ENCODE measurements at places on chromosomes 11 and 22.

DNA sequence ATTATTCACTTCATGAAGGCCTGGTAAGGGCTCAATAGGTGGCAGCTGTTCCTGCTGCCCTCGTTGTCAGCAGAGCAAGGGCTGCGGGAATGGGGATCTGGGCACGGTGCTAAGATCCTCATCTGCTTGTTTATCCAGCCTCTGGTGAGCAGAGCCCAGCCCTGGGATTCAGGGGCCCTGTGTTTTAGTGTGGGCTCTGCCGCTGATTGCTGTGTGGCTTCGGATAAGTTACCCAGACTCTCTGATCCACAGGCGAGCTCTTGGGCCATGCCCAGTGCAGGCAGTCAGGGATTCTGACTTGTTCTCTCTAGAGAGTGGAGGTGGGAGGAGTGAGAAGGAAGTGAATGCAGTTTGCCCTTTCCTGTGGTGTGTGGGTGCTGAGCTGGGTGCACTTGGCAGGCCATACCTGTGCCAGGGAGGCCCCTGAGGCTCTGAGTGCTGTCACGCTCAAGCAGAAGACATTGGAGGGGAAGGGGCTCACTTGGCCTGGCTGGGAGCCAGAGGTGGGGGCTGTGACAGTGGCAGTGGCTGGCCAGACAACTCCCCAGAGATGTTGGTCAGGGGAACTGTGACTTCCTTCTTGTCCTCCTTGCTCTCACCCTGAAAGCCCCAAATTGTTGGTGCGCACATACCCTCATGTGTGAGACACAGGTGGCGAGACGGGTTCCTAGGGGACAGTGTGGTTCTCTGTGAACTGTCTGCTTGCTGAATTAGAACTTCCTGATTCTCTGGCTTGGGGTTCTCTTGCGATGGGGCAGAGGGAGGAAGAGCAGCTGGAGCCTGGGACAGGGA, 43.7 kb downstream of the CD82 start:
- no peak for DNase-seq

DNA sequence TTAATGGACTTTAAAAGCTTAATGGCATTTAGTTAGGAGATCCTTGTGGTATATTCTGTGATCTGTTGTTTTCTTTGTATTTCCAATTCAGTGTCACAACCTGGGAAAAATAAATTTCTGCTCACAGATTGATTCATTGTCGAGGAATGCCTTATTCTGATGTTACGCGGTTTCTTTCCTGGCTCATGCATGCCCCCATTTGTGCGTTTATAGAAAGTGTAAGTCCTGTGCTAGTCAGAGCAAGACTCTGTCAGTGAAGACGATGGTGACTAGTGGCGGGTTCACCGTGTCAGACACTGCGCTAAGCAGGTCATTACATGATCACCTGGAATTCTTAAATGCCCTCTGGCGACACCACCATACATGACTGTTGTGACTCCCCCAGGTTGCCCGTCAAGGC, 169.4 kb downstream of the TBC1D22A start:
- DNase-seq, result peak; percentile 89

DNA sequence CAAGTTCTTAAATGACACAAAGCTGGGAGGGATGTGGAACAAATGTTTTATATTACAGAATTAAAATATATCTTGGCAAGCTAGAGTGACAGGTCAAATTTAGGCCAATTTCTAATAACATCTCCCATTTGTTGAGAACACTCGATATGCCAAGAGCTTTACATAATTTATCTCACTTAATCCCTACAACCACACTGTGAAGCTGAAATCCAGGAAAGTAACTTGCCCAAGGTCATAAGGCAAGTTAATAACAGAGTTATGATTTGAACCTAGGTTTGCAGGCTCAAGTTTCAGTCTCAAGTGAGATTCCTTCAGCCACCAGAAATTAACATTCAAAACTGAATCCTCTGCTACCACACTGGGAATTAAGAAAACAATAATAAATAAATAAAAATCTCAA, 38.3 kb downstream of the RAB30 start:
- DNase-seq, result no peak

- DNase-seq, result no peak
Measured at GRCh38 chr22:38431266-38432010, 23.6 kb downstream of the KCNJ4 start.

DNA sequence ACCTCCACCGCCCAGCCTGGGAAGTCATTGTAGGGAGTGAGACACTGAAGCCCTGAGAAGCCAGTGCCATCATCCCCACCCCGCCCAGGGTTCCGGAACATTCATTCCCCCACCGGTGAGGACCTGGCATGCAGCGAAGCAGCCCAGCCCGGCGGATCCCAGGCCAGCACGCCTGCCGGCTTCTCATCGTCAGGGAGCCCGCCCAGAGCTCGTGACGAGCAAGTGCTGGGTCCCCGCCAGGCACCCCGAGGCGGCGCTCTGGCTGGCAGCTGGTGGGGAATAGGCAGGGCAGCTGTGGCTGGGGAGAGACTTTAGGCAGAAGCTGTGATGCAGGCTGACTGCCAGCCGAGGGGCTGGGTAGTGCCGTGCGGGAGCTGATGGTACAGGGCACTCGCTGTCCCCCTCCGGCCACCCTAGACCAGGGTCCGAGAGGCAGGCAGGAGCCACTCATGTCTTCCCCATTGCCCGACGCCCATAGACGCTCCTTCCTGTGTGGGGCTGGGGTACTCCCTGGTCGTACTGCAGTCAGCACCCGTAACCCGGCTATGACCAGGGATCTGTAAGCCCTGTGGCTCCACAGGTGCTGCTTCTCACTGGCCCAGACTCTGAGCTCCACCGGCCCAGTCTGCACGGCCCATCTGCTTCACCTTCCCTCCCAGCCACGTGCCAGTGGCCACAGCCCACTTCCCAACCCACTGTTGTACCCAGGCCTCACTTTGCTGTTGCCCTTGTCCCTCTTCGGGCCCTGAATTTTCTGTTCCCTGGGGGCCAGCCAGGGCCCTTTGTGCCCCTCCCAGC, 24.5 kb upstream of the CABP7 start:
- DNase-seq, result peak; percentile 51

DNA sequence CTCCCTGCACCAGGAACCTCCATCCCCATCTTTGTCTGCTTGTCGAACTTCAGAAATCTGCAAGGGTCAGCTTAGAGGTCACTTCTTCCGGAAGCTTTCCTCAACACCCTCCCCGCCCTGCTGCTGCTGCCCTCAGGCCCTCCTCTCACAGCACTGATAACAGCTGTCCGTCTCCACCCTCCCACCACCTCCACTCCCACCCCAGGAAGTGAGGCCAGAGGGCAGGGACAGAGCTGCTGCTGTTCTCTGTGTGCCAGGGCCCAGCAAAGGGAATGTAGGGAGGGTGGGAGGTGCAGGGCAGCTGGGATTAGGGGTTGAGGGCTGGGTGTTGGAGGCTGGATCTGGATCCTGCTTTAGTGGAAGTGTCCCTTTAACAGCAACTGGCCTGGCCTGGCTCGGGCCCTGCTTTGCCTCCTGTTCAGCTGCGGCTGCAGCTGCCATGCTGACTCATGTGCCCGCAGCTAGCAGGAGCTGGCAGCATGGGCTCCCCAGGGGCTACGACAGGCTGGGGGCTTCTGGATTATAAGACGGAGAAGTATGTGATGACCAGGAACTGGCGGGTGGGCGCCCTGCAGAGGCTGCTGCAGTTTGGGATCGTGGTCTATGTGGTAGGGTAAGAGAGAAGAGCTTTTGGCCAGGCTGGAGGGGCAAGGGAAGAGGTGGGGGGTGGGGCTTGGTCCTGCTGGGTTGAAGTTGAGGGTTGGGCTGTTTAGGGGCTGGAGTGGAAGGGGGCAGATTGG, at the start of gene P2RX6:
Gene P2RX6 (plus strand): TSS at position 440 of the 740 bp plus-strand sequence. CDS start 10 bp downstream, at position 450.
- DNase-seq, result peak; percentile 15

- peak; percentile 77 for DNase-seq
Measured at GRCh38 chr11:65150509-65151299, 16.4 kb upstream of the SYVN1 start.

GRCh38 chr11:12410006-12410728, 32.8 kb downstream of the PARVA start:
- no peak for DNase-seq

GRCh38 chr22:35648066-35649025, at the start of gene APOL6:
APOL6 (plus strand) TSS chr22:35648446; CDS start chr22:35656426, 7,980 bp downstream.
- peak; percentile 43 for DNase-seq

DNA sequence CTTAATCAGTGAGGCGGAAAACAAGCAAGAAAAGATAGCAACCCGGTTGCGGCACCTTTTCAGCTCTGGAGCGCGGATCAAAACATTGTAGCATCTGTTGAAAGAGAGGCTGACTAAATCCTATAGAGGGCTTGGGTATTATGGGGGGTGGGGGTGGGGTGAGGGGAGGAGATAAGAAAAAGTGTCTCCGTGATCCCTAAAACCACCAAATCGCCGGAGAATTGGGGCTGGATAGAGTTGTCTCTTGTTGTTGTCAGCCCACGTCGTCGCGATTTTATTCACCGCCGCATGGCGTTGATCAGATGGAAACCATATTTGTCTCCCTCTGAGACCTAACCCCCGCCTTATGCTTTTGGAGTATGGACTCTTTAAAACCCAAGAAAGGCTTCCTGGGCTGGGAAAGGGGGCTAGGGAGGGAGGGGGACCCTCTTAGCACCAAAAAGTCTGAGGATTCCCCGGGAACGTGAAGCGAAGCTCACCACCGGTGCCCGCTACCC, 13.0 kb downstream of the PAX6 start:
- DNase-seq, result no peak

DNA sequence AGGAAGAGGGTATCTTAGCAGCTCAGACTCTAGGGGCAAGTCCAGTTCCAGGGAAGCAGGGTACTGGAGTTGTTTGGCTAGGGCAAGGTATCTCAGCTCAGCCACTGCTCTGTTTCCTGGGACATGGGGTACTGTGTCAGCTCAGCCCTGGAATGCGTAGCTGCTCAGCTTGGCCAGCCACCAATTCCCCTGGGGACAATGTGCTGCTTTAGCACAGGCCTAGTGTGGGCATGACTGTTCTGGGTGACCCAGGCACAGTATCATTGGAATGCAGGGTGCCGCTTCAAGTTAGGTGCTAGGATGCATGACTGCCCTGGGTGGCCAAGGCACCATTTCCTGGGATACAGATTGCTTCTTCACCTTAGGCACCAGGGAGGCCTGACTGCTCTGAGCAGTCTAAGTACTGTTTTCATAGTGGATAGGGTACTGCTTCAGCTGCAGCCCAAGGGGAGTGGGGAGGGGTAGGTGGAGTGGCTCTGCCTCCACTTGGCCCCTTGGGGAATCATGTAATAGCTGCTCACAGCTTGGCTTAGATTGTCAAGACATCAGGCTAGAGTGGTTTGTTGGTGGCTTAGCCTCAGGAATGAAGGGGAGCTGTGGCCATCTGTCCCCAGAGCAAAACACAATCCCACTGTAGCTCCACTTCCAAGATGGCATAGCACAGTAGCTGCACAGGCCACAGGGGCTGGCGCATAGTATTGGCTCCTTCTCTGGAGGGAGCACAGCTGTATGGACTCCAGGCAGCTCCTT, 36.0 kb downstream of the MADD start:
- DNase-seq, result no peak

GRCh38 chr11:132648851-132649250, 883.5 kb downstream of the OPCML start:
- no peak for DNase-seq

- DNase-seq, result no peak
Measured at GRCh38 chr11:32059686-32060462, 31.0 kb upstream of the RCN1 start.

GRCh38 chr11:117923275-117923674, 5.9 kb downstream of the TMPRSS13 start:
- no peak for DNase-seq

DNA sequence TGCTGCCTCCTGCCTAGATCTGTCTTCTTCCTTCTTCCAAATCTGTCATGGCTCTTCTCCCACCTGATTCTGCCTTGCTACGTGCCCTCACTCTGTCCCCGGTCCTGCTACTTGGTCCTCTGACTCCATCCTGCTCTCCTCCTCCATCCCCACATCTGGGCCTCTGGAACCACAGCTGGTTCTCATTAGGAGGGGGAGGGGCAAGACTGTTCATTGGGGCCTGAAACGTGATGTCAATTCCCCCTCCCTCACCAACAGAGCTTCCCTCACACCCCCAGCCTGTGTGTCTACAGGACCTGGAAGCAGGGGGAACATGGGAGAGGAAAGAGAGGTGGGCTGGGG, 9.1 kb downstream of the DCHS1 start:
- DNase-seq, result no peak

GRCh38 chr11:14308114-14308896, 50.7 kb downstream of the RRAS2 start:
- DNase-seq, result no peak

DNA sequence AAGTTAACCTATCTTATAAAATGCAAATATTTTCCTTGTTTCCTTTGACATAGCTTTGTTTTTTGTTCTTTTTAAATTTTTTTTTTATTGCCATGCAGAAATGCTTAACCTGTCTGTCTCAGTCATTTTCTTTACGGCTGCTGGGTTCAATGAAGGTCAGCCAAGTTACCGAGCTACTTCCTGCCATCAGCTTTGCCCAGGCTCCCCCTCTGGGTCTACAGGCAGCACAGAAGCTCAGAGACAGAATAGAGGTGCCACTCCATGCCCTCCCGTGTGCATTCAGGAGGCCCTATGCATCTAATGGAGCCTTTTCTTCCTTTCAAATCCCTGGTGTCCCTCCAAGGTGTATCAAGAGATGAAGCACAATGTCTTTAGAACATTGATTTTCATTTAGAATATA, 411.0 kb upstream of the NARS2 start:
- no peak for DNase-seq

DNA sequence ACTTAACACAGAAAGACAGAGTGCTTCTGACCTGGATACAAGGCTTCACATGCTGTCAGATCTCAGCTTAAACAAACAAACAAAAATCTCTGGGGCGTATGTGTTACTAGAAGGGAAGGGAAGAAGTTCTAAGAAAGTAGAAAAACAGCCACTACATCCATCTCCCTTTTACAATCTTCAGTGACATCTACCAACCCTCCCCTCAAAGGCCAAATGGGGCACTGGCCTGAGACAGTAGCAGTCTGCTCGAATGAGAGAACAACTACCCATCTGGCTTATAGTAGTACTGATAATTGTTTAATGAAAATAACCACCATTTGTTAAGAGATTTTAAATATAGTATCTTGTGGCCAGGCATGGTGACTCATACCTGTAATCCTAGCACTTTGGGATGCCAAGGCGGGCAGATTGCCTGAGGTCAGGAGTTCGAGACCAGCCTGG, 29.4 kb downstream of the CCDC83 start:
- no peak for DNase-seq

- no peak for DNase-seq
Measured at GRCh38 chr11:128693416-128693712, 508 bp upstream of the FLI1 start.
